Stimulated activated CD4-positive, alpha-beta T cell treated with anti-CD3 and anti-CD28 coated beads, Interleukin-1b, Interleukin-23, amount 100 ng/mL, for 24 hours (primary cell): ENCODE measurements at places on chromosomes 4 and X.

- DNase-seq = peak; percentile 13
Observed at GRCh38 chr4:79917246-79917645, 155.8 kb downstream of the ANTXR2 start.

DNA sequence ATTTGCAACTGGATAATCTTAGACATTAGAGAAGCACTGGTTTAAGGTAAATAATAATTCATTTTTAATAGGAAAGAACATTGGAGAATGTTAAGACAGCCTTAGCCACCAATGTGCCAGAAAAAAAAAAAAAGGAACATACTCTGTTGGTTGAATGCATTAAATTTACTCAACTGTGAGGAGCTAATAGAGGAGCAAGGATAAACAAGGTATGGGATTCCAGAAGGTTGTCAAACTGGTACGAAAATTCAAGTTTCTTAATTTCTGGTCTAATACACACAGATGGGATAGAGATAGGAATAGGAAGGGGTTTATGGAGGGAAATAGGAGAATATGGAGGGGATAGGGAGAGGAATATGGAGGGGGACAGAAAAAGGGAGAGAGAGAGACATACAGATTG lies 1096.6 kb downstream of the ARAP2 start:
- DNase-seq = no peak

DNA sequence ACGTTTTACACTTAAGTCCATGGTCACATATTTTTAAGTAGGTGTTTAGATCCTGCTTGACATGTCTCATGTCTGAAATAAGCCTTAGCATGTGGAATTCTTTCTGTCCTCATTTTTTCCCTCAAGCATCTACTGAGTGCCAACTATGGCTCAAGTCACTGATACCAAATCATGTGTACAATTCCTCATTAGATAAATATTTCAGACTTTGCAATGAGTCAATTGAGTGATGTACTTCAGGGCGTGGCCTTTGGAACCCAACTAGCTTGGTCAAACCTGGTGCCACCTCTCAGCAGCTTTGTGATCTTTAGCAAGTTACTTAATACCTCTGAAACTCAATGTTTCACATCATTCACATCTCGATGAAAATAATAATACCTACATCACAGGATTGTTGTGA lies 12.6 kb upstream of the JADE1 start:
- DNase-seq = no peak

DNA sequence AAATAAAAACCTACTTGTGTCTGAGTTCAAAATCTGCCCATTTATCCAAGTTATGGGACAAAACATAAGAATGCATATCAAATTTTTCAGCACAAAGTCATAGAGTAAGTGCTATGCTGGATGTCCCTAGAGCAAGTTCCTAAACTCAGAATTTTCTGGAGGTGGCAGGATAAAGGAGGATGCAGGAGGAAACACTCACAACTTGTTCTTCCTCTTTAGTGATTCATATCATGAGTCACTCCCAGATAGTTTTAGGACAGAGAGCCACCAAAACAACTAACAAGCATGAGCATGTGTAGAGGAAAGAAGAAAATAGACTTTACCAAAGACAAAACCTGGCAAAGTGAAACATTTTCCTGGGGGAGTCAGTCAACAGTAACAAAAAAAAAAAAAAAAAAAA lies 302.7 kb downstream of the KCTD8 start:
- DNase-seq = no peak

DNA sequence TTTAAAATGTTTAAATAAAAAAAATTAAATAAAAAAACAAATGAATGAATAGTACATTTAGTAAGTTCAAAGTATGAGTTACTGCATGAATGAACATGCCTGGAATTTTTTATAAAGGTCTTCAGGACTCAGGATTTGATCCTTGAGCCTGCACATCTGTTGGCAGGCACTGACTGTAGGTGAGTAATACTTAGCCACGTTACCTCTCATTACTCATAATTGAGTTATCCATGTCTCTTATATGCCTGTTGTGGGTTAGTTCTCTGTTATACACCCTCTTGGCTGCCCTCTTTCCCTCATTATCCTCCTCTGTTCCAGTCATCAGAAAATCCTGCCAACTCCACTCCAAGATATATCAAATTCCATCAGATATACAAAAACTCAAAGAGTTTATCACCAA lies 276.0 kb downstream of the FBXW7 start:
- no peak for DNase-seq

GRCh38 chr4:85092536-85092935 lies 126.0 kb upstream of the WDFY3 start:
- DNase-seq = no peak

GRCh38 chrX:17779434-17779833 lies 42.1 kb downstream of the SCML1 start:
- no peak for DNase-seq

GRCh38 chr4:177771645-177772044 lies 329.4 kb upstream of the AGA start:
- DNase-seq = no peak

DNA sequence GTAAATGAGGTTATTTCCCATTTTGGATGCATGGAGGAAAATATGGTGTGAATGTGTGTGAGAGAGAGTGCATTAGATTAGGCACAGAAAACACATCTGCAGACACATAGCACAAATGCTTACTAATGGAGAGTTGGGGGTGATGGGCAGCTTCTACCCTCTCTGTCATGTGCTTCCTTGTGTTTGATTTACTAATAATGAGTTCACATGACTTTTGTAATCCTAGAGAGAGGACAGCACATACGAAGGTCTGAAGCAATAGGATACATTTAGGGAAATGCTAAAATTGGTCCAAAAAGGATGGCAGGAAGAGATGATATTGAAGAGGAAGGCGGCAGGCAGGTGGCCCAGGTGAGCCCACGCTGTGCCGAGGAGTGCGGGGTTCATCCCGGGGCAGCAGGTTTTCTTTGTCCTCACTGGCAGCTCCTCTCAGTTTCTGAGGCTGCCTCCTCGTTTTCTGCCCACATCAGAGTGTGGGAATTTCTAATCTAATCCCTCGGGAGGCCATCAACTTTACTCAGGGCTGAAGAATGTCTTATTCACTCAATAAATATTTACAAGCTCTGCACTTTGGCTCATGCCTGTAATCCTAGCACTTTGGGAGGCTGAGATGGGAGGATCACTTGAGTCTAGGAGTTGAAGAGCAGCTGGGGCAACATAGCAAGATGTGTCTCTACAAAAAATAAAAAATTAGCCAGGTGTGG lies 15.9 kb upstream of the MAP9 start:
- DNase-seq = no peak

- no peak for DNase-seq
Observed at GRCh38 chr4:71694961-71695360, 88.9 kb downstream of the GC start.

GRCh38 chr4:98046665-98047064 lies 96.6 kb downstream of the STPG2 start:
- DNase-seq = no peak

DNA sequence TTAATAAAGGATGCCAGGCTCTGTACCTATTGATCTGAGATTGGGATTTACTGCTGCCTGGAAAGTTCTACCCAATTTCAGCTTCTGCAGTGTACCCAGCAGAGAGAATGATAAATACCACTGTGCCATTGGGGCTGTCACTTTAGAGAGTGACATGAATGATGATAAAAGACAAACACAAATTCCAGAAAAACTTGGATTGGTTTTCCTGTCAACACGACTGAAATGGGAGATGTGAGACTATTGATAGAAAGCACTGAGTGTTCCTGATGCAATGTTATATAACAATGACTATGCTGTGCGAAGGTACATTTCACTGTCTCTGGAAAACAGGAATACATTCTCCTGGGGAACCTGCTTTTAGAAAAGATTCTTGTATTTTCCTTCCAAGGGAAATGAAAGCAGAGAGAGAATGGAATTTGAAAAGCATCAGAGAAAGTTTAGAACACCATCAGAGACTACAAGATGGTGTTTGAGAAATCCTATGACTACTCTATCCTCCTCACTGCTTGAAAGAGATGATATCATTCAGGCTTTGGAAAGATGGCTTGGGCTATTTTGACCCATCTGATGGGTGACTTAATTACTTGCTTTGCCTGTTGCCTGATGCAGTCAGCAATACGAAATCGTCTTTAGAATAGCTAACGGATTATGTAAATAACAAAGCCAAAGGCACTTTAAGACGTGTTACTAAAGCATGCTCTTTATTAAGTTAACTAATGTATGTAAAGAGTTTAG lies 49.7 kb downstream of the MID1IP1 start:
- no peak for DNase-seq

DNA sequence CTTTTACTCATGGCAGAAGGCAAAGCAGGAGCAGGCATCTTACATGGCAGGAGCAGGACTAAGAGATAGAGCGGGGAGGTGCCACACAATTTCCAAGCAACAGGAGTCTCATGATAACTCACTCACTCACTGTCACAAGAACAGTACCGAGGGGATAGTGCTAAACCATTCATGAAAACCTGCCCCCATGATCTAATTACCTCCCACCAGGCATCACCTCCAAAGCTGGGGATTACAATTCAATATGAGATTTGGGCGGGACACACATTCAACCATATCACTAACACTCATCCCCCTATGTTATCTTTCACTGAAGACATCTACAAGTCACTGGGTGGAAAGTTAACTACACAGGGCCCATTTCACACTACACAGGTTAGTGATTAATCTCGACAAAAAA lies 25.4 kb upstream of the GLRB start:
- DNase-seq = no peak

GRCh38 chr4:149164282-149164681 lies 651.4 kb downstream of the IQCM start:
- no peak for DNase-seq

DNA sequence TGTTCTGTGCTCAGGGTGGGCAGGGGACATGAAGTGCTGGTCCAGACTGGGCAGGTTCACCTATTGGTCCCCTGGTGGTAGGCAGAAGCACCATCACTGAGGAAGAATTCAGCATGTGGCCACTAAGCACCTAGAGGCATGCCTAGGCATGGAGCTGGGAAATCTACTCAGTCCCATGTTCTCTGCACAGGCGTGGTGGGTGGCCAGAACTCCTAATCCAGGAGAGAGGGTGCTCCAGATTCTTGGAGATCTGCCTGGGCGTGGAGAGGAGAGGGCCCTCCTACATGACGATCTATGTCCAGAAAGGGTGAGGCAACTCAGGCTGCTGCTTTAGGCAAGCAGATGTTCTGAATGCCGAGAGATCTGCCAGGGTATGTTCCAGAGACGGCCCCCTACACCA lies 44.6 kb upstream of the MAGEC2 start:
- no peak for DNase-seq

DNA sequence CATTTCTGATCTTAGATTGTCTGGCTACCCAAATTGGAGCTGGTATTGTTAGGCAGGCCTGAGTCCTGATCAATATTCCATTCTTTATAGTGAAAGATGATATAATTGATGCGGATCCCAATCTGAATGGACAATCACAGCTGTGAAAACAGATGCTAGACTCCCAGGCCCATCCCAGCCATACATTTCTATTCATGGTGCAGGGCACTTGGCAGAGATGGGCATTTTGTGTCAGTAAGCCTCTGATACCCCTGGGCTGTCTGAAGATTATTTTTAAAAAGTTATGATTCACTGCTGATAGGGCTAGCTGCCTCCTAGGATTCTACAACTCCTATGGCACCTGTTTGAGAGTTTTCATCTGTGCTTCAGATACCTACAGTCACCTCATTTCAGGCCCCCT lies 61.2 kb upstream of the TSPAN7 start:
- no peak for DNase-seq

GRCh38 chr4:154033921-154034320 lies 245.0 kb upstream of the SFRP2 start:
- DNase-seq = no peak

GRCh38 chr4:20666012-20666860 lies 34.0 kb upstream of the PACRGL start:
- DNase-seq = no peak

GRCh38 chr4:177879851-177880250 lies 437.6 kb upstream of the AGA start:
- no peak for DNase-seq

DNA sequence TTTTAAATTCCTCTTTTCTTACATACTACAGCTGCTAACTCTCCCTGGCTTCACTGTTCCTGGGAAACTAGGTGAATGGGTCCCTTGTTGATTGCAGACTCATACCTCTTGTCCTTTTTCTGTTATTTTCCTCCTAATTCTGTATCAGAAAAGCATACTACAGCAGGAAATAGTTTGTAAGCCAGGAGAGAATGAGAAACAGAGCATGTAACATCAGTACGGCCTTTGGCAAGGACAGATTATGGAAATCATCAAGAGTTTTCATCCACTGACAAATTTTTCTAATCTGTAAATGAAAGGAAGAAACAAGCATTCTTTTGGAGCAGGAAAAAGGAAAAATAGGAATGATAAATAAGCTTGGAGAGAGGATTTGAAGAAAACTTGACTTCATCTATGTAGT lies 239.2 kb downstream of the ANTXR2 start:
- no peak for DNase-seq

- DNase-seq = no peak
Observed at GRCh38 chr4:139300431-139301112, 733 bp upstream of the NAA15 start.

DNA sequence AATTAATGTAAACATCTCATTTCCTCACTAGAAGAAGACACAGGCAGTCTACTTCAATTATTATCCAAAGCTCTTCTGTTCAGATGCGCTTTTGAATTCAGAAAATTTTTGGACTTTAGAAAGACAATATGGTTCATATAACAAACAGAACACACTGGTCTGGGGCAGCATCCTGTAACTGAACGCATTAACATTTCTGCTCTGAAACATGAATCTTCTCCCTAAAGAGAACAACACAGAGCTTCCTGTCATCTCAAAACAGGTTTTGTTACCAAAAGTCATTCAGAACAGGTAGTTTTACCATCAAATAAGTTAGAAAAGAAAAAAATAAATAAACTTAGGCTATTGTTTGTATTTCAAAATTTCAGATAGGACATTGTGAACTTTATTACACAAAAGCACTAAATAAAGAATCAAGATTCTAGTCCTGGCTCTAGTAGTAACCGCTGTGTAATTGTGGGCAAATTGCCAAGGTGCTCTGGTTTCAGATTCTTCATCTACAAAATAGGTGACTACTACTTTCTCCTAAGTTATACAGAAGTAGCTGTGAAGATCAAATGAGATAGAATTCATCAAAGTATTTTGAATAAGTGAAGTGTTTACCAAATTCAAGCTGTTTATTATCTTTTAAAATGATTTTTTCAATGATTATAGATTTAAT lies 252.3 kb upstream of the RASGEF1B start:
- no peak for DNase-seq

- no peak for DNase-seq
Observed at GRCh38 chr4:140448830-140449229, 21.4 kb upstream of the CLGN start.

DNA sequence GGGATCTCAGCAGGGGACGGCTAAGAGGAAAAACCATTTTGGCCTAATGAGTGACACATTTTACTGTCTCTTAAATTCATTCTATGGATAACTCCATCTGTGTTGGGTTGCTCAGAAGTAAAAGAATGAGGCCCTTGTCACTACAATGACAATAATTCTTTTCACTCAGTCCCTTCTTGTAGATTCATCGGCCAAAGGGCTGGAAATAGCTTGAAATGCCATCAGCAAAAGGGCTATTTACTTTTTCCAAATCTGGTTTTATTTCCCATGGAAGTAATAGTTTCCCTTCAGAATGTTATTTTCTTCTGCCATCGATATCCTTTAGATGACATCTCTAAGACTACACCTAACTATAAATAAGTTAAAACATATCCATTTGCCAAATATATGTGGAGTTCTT lies 7.4 kb downstream of the MEPE start:
- DNase-seq = no peak
